GM23338 (cell line): ENCODE measurements at places on chromosomes 16 and 17. TPM values are rescaled to one million over a fixed set of nuclear protein-coding genes. Genes with fewer than 3 reads are reported as not detected.
A peak's percentile ranks its signal among the peaks of the same experiment; 100 is the strongest.

DNA sequence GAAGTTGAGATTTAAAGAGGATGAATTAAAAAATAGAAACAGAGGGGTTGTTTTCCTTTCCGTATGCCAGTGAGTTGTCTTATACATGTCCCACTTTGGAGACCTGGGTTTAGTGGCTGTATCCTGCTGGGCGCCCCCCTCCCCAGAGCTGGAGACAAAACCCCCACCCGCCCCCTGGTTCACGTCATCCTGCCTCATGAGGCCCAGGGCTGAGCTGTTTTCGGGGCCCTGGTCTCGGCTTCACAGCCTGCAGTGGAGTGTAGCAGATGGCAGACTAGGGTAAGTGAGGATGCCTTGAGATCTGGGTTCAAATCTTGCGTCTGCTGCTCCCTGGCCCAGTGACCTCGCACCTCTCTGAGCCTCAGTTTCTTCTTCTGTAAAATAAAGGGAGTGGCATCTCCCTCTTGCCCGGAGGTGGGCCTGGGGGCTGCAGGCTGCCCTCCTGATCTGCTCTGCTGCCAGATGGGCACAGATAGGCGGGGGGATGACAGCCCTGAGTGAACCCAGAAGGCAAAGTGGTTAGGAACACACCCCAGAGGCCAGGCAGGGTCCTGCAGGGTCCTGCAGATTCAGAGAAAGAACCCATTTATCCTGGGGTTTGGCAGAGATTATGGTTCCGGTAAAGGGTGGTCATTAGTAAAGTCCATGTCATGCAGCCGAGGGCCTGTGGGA lies 45.1 kb downstream of the SOCS3 start:
- peak; percentile 38 for DNase-seq

- DNase-seq, result peak; percentile 24
Observed at GRCh38 chr17:15261802-15262290, 3.3 kb downstream of the PMP22 start.

GRCh38 chr17:10205549-10206185 lies 7.3 kb upstream of the GAS7 start:
- DNase-seq, result peak; percentile 33

DNA sequence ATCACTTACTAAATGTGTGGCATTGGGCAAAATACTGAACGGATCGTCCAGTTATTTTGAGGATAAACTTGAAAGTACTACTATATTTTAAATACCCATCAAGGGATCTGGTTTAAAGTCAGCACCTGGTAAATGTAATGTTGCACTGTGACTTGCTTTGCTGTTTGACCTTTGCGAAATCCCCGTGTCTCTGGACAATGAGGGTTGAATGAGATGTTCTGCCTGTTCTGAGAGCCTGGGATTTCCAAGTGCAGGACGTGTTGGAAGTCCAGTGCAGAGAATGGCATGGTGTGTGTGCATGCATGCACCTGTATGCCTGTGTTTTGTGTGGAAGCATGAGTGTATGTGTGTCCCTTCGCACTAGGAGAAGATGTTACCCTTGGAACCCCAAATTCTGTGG lies 106.6 kb downstream of the N4BP1 start:
- no peak for DNase-seq

DNA sequence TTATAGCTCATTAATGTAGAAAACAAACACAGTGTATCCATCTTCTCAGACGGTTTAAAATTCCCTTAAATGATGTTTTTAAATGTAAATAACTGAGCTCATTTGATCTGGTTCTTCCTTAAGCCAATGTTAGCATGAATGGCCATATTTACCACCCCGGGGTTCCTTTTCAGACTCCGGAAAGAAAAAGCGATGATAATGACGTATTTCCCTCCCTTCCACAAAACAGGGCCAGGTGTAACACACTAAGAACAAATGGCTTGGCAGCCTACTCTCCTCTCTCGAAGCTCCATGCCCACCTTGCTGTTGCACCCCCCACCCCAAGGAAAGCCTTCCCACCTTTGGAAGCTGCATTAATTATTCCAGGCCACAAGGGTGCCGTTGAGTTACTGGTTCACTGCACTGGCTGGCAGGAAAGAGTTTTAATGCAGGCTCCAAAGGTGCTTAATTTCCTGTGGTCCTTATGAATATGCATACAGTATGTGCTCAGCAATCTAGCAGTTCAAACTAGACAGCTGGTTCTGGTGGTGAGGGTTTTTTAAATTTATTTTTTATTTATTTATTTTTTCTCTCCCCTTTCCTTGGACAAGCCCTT lies 378.9 kb downstream of the WWOX start:
- DNase-seq, result peak; percentile 73

DNA sequence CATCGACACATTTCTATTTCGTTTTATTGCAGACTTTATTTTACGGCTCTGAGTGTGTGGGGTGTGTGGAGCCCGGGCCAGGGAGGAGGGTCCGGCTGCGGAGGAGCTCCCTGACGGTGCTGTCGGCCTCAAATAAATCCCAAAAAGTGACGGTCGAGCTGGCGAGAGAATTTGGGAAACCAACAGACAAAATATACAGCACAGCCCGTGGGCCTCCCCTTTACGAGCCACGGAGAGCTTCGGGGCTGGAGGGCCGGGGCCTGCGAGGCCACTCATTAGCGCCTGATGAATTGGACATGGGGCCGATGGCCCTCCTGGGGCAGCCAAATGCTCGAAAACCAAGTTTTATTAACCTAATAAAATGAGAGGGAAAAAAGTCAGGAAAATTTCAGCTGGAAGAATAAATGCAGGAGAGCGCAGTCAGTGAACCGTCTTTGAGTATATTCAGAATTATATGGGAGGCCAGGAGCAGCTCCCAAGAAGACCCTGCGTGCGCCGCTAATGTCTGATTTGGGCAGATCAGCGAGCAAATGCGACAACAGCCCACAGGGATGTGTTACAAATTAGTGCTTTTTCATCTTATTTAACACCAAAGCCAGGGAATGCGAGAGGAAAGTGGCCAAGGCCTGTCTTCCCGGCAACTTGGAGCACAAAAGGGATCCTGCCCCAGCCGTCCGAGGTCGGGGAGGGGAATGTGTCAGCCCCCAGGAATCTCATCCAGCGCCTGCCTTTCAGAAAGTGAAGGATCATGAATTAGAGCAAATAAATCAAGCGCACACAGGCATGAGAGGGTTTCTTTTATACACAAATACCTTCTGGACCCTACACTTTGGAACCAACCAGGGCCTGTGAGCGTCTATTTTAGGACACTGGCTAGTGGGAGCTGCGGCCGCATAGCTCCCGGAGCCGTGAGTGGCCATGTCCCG lies 249.1 kb downstream of the C16orf95 start:
- DNase-seq, result no peak

DNA sequence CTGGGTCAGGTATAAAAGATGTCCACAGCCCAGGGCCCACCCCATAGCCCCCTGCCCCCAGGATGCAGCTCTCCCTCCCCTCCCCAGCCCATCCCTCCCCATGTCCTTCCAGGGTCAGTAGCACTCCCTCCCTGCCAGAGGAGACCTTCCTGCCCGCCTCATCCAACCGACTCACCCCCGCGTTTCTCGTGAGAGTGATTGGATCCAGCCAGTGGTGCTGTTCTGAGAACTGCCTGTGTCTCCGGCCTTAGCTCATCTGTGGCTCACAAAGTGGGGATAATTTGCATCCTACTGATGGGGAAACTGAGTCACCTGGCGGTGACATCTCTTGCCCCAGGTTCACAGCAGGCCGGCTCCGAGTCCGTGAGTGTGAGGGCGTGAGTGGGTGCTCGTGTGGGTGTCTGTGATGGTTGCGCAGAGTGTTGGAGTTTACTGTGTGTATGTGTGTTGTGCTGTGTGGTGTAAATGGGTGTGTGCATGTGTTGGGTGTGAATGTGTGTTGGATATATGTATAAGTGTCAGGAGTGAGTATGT lies 90.7 kb upstream of the GSE1 start:
- no peak for DNase-seq

GRCh38 chr17:8173871-8174322 lies 2.3 kb downstream of the TMEM107 start:
- peak; percentile 69 for DNase-seq

DNA sequence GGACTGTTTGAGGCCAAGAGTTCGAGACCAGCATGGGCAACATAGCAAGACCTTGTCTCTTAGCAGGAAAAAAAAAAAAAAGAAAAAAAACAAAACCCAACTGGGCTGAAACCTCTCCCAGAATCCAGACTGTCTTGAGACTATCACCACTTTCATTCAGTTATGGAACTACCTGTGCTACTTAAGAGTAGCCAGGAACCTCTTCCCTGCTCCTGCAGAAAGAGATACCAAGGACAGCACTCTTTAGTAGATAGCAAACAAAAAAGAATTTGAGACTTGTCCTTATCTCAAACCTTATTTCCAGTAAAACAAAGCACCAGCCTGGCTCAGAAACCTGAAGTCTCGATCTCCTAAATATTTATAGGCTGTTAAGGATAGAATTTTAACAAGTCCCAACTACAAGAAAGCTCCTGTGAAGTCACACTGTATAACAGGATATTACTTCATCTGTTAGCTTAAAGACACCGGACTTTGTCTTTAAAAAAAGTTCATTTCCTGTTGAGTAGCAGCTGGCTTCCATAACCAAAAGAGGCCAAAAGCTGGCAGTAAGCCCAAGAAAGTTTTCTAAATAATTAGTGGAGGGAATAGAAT lies 5.1 kb downstream of the CDR2 start:
- no peak for DNase-seq

DNA sequence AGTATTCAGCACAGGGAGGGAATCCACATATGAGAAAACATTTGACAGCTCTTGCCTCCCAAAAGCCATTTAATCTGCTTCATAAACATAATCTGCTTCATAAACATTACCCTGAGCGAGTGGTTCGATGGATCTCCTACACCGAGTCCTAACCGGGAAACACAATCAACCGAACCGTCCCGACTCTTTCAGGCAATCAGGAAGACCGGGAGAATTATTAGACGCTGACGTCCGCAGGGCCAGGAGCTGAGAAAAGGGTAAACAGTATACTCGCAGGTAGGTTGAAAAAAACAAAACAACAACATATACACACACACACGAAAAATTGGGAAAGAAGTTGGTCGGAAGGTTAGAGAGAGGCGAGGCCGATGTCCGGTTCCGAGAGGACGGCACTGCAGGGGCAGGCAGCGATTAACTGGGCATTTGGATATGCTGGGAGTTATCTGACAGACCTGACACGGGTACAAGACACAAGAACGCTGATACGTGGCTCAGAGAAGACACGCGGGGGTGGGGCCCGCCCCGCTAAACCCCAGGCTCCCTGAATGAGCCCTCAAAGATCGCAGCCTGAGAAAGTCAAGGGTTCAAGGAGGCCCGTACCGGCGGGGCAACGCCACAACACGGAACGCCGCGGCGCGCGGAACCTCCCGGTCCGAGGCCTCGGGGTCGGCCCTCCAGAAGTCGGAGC lies 585 bp downstream of the AP1G1 start:
- peak; percentile 32 for DNase-seq

GRCh38 chr17:64515419-64515818 lies 8.6 kb downstream of the CEP95 start:
- no peak for DNase-seq

GRCh38 chr16:57999971-58000705 lies at the start of gene ZNF319:
TSS of gene ZNF319 (minus strand) at chr16:58000672. CDS start at chr16:57998265, 2,407 bp downstream.
- peak; percentile 44 for DNase-seq

- no peak for DNase-seq
Observed at GRCh38 chr17:38746849-38747462, 1.2 kb downstream of the PCGF2 start.

GRCh38 chr17:50787106-50787505 lies 19.8 kb upstream of the ANKRD40CL start:
- DNase-seq, result no peak

DNA sequence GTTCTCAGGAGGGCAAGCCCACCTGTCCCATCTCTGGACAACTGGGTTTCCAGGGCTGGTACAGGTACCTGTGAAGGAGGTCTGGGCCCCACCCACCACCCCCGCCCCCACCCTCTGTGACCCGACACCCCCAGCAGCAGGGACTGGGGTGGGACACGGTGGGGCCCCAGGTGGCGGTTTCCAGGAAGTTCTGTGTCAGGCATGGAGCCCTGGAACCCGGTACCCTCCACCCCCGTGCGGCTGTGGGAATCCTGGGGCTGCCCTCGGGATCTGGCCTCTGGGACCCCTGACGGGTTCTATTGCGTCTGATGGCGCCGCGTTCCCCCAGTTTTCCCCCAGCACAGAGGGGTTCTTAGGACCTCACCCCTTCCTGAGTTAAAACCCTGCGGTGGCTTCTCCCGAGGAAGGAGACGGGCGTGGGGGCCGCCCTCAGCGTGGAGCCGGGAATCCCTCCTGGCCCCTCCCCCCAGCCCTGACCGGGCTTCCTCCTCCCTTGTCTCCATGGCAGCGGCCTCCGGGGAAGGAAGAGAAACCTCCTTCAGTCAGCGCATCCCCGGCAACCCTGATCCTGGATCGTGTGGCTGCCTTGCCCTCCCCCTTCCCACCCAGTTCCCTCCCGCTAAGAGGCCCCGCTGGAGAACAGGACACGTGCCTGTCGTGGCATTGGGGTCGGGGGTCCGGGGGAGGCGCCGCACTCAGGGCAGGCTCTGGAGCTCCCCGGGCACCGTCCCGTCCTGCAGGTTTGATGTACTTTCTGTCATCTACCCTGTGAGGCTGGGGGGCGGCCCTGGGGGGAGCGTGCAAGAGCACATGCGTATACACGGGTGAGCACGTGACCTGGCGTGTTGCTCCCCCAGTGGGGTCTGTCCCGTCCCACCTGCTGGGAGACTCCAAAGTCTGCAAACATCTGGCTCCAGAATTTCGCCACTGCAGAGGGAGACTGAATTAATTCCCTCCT lies 30.3 kb downstream of the CACNA1H start:
- DNase-seq, result no peak

DNA sequence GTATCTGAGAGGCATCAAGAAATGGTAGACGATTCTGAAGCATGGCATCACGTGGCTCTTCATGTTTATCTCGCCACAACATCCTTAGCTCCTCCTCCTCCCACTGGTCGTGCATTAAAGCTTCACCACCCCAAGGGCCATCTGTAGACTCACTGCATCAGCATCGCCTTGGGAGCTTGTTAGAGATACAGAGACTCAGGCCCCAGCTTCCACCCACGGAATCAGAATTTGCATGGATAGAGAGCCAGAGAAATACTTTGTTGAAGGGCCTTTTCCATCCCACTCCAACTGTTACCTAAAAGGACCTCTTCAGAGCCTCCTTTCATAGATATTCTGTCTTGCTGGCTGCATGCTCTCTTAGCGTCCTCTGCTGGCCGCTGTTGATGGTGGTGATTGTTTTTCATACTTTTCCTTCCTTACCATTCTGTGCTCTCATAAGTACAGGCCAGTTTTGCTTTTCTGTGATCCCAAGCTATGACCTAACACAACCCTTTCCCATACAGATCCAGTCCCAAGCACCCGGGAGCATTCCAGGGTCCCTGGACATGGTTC lies 1049.4 kb upstream of the EEF2KMT start:
- peak; percentile 50 for DNase-seq

The IRF8 gene
- total RNA-seq, result 1.4 and 2.8 TPM in 2 replicates

The NPIPA2 gene
- total RNA-seq, result 3.7 and 6.7 TPM in 2 replicates

The NFAT5 gene
- 27.0 and 31.9 TPM in 2 replicates for total RNA-seq

The SPNS1 gene
- 30.0 and 48.5 TPM in 2 replicates for total RNA-seq

The FSCN2 gene
- total RNA-seq, result 1.6 TPM in 1 of 2 replicates, not detected in the other

The GCGR gene
- 0.17 and 0.31 TPM in 2 replicates for total RNA-seq

The MAP2K6 gene
- total RNA-seq, result 26.3 and 27.0 TPM in 2 replicates
